ENCODE measurements at places on chromosomes 16 and 17.
A peak's percentile ranks its signal among the peaks of the same experiment; 100 is the strongest.

DNA sequence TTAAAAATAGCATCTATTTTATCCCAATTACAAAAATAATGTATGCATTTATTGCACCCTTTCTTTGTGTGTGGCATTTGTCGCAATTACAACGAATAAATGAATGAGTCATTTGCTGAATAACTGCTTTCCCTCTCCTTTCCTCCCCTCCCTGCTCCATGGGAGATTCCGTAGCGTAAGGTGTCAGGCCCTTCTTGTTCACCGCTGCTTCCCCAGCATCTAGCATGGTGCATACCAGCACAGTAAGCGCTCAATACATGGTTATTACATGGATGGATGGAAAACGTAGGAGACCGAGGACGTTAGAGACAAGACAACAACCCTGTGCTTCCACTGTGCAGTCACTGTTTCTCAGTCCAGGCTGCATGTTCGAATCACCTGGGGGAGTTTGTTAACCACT, 336.0 kb upstream of the EEF2KMT start:
- DNase-seq, result no peak
- no peak overlapping the region for H3K27ac ChIP-seq
- H3K27me3 ChIP-seq, result no peaks in the 10 kb centered on the region
- H3K4me3 ChIP-seq, result no peak overlapping the region
- H3K4me1 ChIP-seq, result no peaks in the 10 kb centered on the region

- DNase-seq, result no peak
Measured at GRCh38 chr16:8594149-8594666, 3.9 kb upstream of the TMEM114 start.

DNA sequence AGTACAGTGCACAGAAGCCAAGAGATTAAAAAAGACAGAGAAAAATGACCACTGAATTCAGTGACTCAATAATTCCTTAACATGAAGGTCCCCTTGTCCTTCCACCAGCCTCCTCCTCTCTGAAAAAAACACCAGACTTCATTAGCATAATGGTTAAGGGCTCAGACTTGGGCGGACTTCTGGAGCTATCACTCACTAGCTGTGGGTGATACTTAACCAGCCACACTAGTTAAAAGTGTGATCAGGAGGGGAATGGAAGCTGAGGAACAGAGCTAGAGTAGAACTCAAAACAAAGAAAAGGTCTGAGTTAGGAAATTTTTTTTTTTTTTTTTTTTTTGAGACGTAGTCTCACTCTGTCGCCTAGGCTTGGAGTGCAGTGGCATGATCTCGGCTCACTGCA, 23.2 kb downstream of the ZNF652 start:
- no peaks in the 10 kb centered on the region for H3K36me3 ChIP-seq
- no peaks in the 10 kb centered on the region for H3K4me1 ChIP-seq
- peak; percentile 15 for DNase-seq
- H3K27me3 ChIP-seq, result no peaks in the 10 kb centered on the region

- H3K27ac ChIP-seq, result no peak overlapping the region
- H3K27me3 ChIP-seq, result no peaks in the 10 kb centered on the region
- no peak for DNase-seq
- H3K36me3 ChIP-seq, result no peaks in the 10 kb centered on the region
Measured at GRCh38 chr16:12391956-12392355, 411.7 kb downstream of the CPPED1 start.

GRCh38 chr16:65316808-65317207, 194.9 kb upstream of the CDH11 start:
- no peak for DNase-seq
- H3K36me3 ChIP-seq, result no peaks in the 10 kb centered on the region
- H3K4me1 ChIP-seq, result peaks cover 10% of the 10 kb centered on the region

DNA sequence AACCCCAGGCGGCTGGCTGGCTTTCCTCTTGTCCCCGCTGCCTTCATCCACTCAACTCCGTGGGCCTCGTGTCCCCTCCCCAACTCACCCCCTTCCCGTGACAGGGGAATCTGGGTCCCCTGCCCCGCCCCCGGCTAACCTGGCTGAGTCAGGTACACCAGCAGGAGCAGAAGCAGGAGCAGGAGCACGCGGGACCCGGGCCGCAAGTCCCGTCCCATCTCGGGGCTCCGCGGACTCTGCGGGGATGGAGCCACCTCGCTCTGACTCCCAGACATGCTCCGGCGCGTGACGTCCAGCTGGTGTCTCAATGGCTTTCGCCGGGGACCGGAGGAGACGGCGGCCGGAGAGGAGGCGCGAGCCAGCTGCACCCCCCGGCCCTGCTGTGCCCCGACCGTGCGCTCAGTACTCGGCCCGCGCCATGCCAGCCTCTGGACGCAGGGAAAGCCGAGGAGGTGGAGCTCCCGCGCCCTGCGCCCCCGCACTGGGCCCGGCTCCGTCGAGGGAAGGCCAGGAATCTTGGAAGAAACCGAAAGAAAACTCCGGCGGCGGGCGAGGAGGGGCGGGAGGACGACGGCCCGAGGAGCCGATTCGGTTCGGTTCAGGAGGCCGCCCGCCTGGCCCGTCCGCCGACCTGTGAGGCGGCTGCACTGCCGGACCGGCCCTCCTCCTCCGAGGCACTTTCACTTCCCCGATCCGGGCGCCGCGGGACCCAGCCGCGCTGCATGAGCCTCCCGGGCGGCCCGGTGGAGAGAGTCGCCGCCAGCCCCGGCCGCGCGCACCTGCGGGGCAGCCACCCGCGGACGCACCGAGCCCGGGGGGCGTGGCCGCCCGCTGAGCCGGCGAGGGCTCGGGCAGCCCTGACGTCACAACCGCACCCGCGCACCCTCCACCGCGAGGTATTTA, at the start of the genes CXCL16 and ZMYND15:
Gene CXCL16, minus strand, starts transcription at position 807 of the 903 bp plus-strand sequence. Its CDS starts 589 bp downstream, at position 218.
Gene ZMYND15, plus strand, starts transcription at position 712 of the 903 bp plus-strand sequence. CDS start 716 bp downstream, outside the sequence.
- H3K27me3 ChIP-seq, result peaks cover 35% of the 10 kb centered on the region
- no peaks in the 10 kb centered on the region for H3K36me3 ChIP-seq
- H3K27ac ChIP-seq, result no peak within 1 kb of the TSS
- peak within 1 kb of the TSS; percentile 15 for H3K4me3 ChIP-seq

GRCh38 chr17:51814521-51814920, 344.0 kb downstream of the CA10 start:
- H3K27ac ChIP-seq, result no peak overlapping the region
- no peak for DNase-seq
- H3K36me3 ChIP-seq, result no peaks in the 10 kb centered on the region

DNA sequence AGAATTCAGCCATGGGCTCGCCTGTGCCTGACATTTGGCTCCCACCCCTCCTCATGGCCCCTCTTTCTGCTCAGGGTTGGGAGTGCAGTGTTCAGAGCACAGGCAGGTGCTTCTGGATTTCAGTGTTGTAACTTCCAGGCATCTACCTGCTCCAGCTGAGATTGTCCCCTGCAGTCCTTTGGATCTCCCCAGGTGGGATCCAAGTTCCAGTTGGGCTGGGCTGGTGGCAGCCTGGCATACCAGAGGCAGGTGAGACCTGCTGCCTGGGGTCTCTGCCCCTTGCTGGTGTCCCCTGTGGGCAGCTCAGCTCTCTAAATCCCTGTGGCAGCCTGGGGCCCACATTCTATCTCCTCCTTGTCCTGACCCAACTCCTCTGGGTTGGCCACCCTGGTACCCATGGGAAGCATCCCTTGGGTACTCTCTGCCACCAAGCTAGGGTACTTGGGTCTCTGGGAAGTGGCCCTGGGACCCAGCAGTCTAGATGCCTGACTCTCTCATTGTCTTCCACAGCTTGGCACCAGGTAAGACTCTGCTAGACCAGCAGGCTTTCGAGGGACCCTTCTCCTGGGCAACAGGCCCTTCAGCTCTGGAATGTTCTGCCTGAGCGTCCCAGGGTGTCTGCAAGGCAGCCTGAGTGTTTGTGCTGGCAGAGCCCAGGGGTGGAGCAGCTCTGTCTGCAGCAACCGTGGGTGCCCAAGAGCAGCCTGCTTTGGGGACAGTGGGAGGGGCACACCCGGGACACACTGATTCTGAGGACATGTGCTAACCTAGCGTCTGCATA, 42.5 kb downstream of the DNAH17 start:
- no peak for DNase-seq
- H3K4me1 ChIP-seq, result no peaks in the 10 kb centered on the region
- H3K36me3 ChIP-seq, result no peaks in the 10 kb centered on the region
- H3K27me3 ChIP-seq, result no peaks in the 10 kb centered on the region
- no peak overlapping the region for H3K27ac ChIP-seq

DNA sequence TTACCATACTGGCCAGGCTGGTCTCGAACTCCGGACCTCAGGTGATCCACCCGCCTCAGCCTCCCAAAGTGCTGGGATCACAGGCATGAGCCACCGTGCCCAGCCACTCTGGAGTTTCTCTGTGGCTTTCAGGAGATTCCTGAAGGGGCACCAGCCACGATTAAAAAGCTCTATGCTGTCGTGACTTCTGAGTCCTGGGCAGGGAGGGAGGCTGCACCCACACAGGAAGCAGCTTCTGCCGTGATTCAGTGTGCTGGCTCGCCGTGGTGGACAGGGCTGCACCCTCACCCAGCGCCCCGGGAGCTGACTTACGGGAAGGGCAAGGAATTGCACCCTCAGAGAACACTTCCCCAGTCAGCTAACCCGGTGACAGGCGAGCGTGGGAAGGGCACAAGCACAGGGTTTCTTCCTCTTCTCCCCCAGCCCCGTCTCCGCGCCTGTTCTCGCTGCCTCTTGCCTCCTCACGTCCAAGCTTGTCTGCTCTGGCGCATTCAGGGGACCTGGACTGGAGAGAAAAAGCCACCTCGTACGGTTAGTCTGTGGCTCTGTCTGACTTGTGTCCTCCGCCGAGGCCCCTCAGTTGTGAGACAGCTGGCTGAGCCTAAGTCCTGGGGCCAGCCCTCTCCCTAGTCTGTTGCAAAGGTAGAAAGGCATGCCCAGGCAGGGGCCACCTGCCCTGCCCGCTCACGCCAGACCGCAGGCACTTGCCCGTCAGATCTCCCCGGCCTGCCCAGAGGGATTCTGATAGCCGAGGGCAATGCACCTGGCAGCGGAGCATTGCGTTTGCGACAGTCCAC, 145.0 kb downstream of the SEC14L1 start:
- no peaks in the 10 kb centered on the region for H3K27me3 ChIP-seq
- H3K4me1 ChIP-seq, result peaks cover 16% of the 10 kb centered on the region
- no peak overlapping the region for H3K4me3 ChIP-seq
- no peak for DNase-seq

- no peak overlapping the region for H3K27ac ChIP-seq
- H3K36me3 ChIP-seq, result no peaks in the 10 kb centered on the region
- H3K4me1 ChIP-seq, result peaks cover 4% of the 10 kb centered on the region
- DNase-seq, result peak; percentile 43
- no peaks in the 10 kb centered on the region for H3K27me3 ChIP-seq
Measured at GRCh38 chr17:12522743-12523183, 142.9 kb upstream of the MYOCD start.

- DNase-seq, result no peak
- H3K27me3 ChIP-seq, result no peaks in the 10 kb centered on the region
- no peak overlapping the region for H3K27ac ChIP-seq
- H3K4me3 ChIP-seq, result no peak overlapping the region
Measured at GRCh38 chr17:65307081-65307960, 170.2 kb downstream of the RGS9 start.

- no peaks in the 10 kb centered on the region for H3K27me3 ChIP-seq
- no peaks in the 10 kb centered on the region for H3K4me1 ChIP-seq
- DNase-seq, result no peak
- H3K36me3 ChIP-seq, result no peaks in the 10 kb centered on the region
- no peak overlapping the region for H3K4me3 ChIP-seq
Measured at GRCh38 chr17:30975042-30975820, 4.4 kb downstream of the RNF135 start.

DNA sequence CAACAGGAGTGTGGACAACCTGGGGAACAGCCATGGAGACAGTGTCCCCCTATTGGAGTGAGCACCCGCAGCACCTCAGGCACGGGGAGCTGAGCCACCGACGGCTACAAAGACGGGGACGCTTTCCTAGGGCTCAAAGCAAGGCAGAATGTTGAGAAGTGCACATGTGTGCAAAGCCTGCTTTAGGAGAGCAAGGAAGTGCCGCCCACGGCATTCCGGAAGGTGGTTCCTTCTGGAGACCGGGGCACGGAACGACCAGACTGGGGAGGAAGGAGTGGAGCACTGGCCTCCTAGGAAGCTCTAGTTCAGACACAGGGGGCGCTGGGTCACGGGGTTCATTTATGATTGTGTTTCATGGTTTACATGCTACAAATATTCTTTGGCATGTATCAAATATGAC, 52.2 kb downstream of the TBC1D16 start:
- DNase-seq, result no peak
- H3K4me3 ChIP-seq, result no peak overlapping the region
- H3K4me1 ChIP-seq, result peaks cover 3% of the 10 kb centered on the region
- no peaks in the 10 kb centered on the region for H3K36me3 ChIP-seq
- no peak overlapping the region for H3K27ac ChIP-seq

GRCh38 chr17:40551091-40551878, 14.0 kb downstream of the CCR7 start:
- no peak for DNase-seq
- no peaks in the 10 kb centered on the region for H3K4me1 ChIP-seq
- no peaks in the 10 kb centered on the region for H3K27me3 ChIP-seq
- H3K27ac ChIP-seq, result no peak overlapping the region
- no peaks in the 10 kb centered on the region for H3K36me3 ChIP-seq
- no peak overlapping the region for H3K4me3 ChIP-seq

GRCh38 chr16:56192986-56193945, 2.0 kb downstream of the GNAO1 start:
- H3K4me1 ChIP-seq, result no peaks in the 10 kb centered on the region
- no peak overlapping the region for H3K4me3 ChIP-seq
- no peaks in the 10 kb centered on the region for H3K36me3 ChIP-seq
- H3K27me3 ChIP-seq, result peaks cover 27% of the 10 kb centered on the region
- no peak overlapping the region for H3K27ac ChIP-seq

- DNase-seq, result peak; percentile 82
- H3K27ac ChIP-seq, result no peak overlapping the region
- no peaks in the 10 kb centered on the region for H3K36me3 ChIP-seq
Measured at GRCh38 chr17:72602517-72603419, 481.9 kb downstream of the SOX9 start.

DNA sequence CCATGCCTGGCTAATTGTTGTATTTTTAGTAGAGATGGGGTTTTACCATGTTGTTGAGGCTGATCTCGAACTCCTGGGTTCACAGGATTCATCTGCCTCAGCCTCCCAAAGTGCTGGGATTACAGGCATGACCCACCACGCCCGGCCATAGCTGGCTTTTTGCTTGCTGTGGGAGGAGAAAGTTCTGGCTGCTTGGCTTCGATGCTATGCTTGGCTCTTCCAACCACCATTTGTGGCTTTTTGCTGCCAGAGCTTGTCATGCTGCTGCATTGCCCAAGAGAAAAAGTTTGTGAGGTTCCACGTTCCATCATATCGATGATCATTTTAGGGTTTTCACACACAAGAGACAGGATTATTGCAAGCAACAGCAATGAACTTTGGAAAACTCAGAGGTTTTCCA, 16.2 kb downstream of the BMERB1 start:
- no peaks in the 10 kb centered on the region for H3K4me1 ChIP-seq
- H3K36me3 ChIP-seq, result no peaks in the 10 kb centered on the region
- no peaks in the 10 kb centered on the region for H3K27me3 ChIP-seq
- no peak for DNase-seq
- no peak overlapping the region for H3K4me3 ChIP-seq
- no peak overlapping the region for H3K27ac ChIP-seq

- DNase-seq, result no peak
- no peak overlapping the region for H3K27ac ChIP-seq
- H3K4me3 ChIP-seq, result no peak overlapping the region
- H3K27me3 ChIP-seq, result no peaks in the 10 kb centered on the region
- peaks cover 2% of the 10 kb centered on the region for H3K4me1 ChIP-seq
Measured at GRCh38 chr17:909642-910323, 69.8 kb downstream of the NXN start.

GRCh38 chr17:7380855-7381683, at the start of gene TNK1:
Gene TNK1, plus strand, starts transcription at chr17:7381089. Its CDS starts 1,838 bp downstream, at chr17:7382927.
- peak; percentile 47 for DNase-seq
- no peaks in the 10 kb centered on the region for H3K27me3 ChIP-seq
- H3K4me3 ChIP-seq, result peak within 1 kb of the TSS; percentile 37

GRCh38 chr16:65069766-65070165, 52.1 kb downstream of the CDH11 start:
- DNase-seq, result no peak
- H3K4me3 ChIP-seq, result no peak overlapping the region
- no peaks in the 10 kb centered on the region for H3K36me3 ChIP-seq
- H3K27me3 ChIP-seq, result no peaks in the 10 kb centered on the region

Data from mesendoderm (in vitro differentiated cells).